Activated naive CD4-positive, alpha-beta T cell treated with anti-CD3 and anti-CD28 coated beads for 36 hours (primary cell): ENCODE measurements at places on chromosomes 6 and 20.

DNA sequence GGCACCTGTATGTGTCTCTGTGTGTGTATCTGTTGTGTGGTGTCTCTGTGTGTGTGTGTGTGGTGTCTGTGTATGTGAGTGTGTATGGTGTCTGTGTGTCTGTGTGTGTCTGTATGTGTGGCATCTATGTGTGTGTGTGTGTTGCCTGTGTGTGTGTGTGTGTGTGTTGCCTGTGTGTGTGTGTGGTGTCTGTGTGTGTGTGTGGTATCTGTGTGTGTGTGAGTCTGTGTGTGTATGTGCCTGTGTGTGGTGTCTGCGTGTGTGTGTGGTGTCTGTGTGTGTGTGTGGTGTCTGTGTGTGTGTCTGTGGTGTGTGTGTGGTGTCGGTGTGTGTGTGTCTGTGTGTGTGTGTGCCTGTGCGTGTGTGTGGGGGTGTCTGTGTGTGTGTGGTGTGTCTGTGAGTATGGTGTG is 31.7 kb upstream of the VEGFA start:
- DNase-seq = no peak

DNA sequence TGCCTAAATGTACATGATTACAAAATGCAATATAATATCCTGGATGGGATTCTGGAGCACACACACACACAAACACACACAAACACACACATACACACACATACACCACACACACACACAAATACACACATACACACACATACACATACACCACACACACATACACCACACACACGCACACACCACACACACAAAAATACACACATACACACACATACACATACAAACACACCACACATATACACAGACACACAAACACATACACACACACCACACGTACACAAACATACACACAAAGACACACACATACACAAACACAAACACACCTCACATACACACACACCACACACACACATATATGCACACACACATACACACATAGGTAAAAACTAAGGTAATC is 134.6 kb upstream of the SYNDIG1 start:
- DNase-seq = no peak

GRCh38 chr6:90406142-90406794 is 109.6 kb upstream of the BACH2 start:
- DNase-seq = peak; percentile 63

- DNase-seq = no peak
These were observed 75.2 kb upstream of the ARHGAP18 start for GRCh38 chr6:129785047-129785755.

GRCh38 chr6:77055711-77056110 is 407.6 kb downstream of the HTR1B start:
- DNase-seq = no peak

DNA sequence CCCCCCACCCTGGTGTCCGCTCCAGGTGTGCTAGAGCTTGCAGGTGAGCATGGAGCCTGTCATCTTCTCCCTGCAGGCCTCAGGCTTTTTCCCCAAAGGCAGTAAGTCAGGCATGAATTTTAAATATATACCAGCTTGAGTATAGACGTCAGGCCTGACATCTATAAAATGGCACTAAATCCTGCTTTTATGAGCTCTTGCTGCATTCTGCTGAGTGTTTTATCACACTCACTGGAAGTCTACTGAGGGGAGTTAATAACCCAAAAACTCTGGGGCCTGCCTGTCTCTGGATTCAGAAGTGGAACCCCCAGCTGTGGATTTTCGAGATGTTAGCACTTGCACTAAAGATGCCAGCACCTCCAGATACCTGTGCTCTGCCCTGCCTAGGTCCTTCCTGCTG is 133.4 kb upstream of the TOP1 start:
- DNase-seq = no peak

DNA sequence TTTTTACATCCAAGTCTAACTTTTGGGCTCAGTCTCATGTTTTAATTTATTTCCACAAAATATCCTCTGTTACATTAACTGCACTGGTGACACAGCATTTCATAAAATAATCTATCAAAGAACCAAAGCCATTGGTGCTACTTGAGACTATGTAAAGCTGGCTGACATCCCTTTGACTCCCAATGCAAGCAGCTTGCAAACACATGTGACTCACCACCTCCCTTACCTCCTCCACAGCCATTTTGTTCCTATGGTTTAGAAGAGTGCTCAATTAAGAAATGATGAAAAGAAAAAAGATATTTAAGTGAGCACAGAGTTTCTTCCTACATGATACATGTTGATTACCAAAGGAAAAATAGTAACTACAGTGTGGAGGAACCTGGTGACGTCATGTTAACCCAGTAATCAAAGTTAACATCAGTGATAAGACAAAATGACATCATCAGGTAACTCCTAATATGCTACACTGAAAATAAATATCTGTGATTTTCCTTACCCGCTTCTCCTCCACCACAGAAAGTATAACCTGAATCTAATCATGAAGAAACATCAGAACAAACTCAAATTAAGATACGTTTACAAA is 53.3 kb upstream of the LGSN start:
- no peak for DNase-seq

DNA sequence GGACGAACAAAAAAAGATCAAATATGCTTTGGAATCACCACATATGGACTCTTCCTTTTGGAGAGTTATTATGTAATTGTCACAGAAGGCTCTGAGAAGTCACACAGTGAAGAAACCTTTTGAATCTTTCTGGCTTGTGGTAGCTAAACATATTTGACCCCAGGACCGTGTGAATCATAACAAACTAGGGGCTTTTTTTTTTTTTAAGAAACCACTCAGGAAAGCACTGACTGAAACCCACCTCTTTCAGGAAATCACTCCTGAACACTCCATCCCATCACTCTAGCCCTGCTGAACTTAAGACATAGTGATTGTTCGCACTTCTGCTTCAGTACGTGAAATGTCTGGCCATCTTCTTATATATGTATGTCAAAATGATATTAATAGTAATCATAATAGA is 495.9 kb upstream of the ARID1B start:
- no peak for DNase-seq

- DNase-seq = peak; percentile 91
These were observed 6.6 kb upstream of the GUCA1A start for GRCh38 chr6:42166444-42167141.

DNA sequence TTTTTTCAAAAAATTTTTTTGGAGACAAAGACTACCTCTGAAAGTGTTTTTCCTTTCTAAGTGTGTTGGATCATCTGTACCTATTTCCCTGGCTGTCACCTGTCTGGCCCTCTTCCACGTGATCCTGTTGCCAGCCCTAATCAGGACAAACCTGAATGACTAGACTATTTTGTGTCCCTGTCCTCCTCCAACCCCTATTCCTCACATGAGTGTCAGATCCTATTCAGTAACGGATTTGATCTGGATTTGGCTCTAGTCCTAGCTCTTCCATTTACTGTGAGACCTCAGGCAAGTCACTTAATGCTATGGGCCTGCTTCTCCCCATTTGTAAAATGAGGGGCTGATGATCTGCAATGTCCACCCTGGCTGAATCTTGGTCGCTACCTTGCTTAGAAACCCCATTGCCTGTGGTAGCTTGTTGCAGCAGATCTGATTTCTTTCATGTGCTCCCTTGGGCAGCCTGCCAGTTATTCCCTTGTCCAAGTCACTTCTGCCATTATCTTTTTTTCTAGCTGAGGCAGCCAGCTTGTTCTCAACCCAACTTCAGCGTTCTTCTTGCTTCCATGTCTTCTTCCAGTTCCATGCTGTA is 4.8 kb downstream of the PHF20 start:
- DNase-seq = no peak

DNA sequence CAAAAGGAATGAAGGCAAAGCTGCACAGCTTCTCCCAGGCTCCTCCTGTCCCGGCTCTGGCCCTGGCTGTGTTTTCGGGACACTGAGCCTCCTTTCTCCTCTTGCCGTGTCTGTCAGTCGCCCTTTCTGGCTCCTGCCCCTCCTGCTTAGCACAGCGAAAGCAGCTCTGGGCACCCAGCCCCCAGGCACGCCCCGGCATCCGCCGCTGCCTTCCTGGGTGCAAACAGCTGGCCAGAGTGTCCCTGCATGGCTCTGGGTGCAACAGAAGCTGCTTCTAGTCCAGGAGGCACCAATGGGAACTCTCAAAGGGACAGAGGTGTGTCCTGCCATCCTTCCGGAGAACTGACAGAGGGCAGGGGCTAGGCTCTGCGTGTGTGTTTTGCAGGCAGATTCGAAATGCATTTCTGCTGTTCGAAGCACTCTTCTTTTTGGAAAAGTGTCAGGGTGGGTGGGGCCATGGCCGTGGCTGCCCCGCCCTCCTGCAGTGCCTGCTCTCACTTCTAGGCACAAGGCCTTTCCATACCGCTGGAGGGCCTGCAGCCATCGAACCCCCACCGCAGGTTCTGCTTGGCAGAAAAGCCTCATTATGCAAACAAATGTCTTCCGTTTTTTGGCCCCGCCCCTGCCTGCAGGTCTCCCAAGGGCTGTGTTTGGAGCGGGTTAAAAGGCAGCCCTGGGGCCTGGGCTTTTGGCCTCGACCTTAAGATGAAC is 15.5 kb downstream of the COL9A3 start:
- DNase-seq = no peak

GRCh38 chr6:32580593-32580992 is 9.1 kb downstream of the HLA-DRB1 start:
- no peak for DNase-seq

- DNase-seq = no peak
These were observed 39.7 kb upstream of the HDDC2 start for GRCh38 chr6:125341460-125341859.

DNA sequence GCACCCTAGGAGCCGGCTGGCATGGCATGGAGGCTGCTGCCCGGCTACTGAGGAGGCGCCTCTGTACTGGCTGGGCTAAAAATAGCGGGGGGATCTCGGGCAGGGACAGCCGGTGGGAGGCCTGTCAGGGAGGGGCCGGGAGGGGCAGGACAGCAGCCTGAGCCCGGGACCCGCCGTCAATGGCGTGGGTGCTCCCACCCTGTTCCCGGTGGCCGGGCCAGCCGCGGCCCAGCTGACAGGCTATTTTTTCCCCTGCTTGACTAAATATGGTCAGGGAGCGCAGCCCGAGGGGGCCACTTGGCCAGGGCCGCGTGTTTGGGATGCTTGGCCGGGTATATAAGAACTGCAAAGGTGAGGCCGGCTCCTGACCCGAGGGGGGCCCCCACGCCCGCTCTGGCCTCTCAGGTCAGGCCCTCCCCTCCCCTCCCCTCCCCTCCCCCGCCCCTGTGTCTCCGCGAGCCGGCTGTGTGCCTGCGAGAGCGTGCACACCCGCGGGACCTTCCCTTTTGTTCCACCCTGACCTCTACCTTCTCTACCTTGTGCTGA is 74.4 kb upstream of the GATA5 start:
- DNase-seq = no peak
